ENCODE measurements at places on chromosomes 6 and 20.

DNA sequence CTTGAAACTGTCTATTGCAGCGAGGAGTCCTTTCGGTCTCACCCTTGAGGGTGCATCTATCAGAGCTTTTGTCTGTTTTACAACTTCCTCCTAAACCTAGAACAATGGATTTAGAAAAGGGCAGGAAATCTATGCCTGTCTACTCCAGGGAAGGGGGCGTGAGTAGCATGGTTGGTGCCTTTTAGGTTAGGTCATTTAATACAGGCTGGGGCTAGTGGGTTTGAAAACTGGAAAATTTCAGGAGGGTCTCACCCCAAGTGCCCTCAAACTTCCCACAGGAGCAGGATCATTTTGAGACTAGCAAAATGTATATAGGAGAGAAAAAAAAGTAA, 33.5 kb upstream of the BMP6 start:
- no peak for DNase-seq

GRCh38 chr6:24099181-24099580, 26.8 kb upstream of the NRSN1 start:
- no peak for DNase-seq

DNA sequence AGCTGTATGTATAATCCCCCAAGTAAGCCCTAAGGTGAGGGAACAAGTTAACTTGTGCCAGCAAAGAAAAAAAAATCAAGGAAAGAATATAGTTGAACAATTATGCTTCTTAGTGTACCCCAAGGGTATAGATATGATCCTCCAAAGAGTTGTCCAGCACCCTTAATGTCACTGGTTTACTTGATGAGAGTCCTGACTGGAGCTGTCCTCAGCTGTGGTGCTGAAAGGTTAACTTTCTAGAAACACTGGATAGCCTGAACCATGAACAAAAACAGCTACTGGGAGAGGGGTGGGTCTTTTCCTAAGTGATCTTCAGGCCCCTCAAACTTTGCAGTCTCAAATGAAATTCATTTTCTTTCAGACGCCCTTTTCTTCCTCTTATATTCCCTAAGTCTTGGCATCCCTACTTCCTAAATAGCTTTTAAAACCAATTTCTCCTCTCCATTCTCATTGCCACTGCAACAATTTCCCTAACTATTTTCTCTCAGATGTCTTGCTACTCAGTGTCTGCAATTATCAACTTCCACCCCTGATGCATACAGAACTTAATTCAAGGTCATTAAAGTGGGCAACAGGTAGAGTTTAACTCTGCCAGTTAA, 83.5 kb upstream of the PROKR2 start:
- no peak for DNase-seq

- DNase-seq = peak; percentile 12
Measured at GRCh38 chr6:136823128-136823660, 802 bp downstream of the PEX7 start.

DNA sequence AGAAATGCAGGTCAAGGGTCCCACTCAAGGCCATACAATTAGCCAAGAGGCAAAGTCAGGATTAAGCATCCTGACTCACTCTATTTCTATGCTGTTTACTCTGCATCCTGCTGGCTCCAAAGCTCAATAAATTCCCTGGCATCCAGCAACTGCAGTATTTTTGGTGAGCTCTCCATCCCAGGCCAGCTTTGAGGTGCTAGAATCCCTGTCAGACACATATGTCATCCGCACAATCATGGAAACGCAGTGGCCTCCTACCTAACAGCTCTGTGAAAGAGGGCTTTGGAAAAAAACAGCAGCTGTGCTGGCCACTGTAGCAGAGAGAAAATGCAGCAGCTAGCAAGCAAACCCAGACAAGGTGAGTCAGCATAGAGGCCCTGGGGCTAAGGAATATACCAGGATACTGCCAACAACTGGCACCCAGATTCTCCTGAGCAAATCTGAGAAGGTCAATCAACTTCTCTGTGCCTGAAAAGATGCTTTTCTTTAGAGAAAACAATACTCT, 58.4 kb downstream of the ANKEF1 start:
- DNase-seq = no peak

DNA sequence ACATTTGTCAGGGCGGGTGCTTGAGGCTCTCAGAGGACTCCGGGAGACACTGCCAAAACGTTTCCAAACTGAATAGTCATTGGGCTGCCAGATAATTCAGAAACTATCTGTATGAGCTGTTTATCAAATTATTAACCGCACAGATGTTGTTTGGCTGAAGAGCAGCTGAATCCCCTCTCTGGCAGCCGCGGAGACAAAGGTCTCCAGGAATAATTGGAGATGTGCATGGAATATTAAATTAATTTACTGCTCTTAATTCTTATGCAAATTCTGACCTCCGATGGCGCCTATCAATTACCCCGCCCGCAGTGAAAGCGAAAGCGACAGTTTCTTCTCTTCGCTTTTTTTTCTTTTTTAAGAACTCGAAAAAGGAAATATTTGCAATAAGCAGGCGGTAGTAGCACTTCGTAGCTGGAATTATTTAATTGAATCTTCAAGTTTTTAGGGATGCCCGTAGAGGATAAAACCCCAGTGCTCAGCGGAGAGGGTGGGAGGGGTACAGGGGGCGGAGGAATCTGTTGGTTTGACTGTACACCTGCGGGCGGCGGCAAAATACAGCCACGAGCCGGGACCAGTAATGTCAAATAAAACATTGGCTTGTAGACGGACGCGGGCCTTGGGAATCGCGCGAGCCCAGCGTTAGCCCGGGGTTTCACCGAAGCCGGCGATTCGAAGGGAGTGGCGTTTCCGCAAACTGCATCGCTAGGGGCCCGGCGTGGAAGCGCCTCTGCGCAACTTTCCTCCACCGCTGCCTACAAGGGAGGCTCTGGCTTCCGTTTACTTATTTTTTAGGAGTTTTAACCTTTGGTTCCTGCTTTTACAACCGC, 6.2 kb downstream of the LINC00237 start:
- peak; percentile 58 for DNase-seq

DNA sequence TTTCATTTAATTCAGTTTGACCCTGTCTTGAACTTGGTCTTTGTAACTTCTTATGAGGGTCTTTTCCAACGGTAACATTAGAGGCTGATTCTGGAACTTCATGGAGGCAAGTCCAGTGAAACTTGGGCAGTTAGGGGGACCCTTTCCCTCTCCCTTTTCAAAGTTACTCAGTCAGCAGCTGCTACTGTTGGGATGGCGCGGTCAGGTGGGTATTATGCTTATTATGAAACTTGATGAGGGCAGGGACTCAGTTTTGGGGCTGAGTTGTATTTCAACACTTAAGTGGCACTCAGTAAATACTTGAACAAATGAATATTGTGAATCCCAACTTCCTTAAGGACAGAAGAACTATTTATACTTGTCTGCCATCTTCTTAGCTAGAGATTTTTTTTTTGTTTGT, 20.8 kb downstream of the TOP1 start:
- DNase-seq = no peak

DNA sequence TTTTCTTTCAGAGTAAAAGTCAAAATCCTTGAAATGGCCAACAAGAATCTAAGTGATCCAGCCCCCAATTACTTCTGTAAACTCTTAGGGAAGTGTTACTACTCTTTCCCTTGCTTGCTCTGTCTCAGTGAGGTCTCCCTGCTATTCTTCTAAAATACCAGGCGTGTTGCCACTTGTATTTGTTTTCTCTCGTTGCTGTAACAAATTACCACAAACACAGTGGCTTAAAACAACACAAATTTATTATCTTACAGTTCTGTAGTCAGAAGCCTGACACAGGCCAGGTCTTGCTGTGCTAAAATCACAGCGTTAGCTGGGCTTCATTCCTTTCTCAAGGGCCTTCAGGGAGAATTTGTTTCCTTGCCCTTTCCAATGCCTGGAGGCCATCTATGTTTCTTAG, 59.9 kb downstream of the HECA start:
- no peak for DNase-seq

DNA sequence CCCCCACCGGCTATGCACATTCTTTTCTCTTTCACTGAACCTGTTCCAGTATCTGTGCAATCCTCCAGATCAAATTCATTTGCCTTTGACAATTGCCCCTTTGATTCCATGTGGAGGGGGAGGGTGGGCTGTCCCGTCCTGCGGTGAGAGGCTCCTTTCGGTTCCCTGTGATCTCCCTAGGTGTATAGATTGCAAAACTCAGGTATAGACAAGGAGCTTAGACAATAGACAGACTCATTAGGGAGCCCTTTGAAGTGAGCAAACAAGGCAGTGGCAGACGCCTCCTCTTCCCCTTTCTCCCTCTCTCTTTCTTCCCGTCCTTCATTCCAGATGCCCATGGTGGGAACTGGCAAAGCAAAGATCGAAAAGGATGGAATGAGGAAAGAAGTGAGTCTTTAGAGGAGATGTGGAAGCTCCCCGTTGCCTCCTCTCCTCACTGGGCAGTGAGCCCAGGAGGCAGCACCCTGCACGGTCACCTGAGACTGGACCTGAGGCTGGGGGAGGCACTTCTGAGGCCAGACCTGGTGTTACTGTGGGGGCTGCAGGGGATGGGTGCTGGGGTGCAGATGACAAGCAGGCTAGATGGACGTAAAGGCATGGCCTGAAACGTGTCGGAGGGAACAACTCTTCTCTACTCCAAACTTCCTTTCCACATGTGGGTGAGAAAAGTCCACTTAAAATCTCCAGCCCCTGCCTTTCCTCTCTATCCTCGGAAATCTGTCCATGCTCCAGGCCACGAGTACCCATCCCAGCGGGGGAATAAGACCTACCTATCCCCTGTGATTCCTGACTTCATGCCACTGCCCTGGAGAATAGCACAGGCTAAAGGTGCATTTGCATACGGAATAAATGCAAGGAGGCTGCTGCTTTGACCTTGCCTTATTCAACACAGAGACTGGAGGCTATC, 256.6 kb upstream of the FOXQ1 start:
- no peak for DNase-seq

- DNase-seq = no peak
Measured at GRCh38 chr6:55584654-55585354, 5.8 kb upstream of the HMGCLL1 start.

GRCh38 chr6:131013495-131013894, 49.5 kb downstream of the EPB41L2 start:
- DNase-seq = no peak

- no peak for DNase-seq
Measured at GRCh38 chr20:20317195-20317594, 50.7 kb upstream of the INSM1 start.

- DNase-seq = no peak
Measured at GRCh38 chr6:42173101-42173500, at the start of gene GUCA1A. Gene GUCA1A (plus strand): TSS chr6:42173364. CDS start chr6:42173614, 250 bp downstream.

GRCh38 chr20:21632031-21632734, 73.3 kb upstream of the PAX1 start:
- no peak for DNase-seq

DNA sequence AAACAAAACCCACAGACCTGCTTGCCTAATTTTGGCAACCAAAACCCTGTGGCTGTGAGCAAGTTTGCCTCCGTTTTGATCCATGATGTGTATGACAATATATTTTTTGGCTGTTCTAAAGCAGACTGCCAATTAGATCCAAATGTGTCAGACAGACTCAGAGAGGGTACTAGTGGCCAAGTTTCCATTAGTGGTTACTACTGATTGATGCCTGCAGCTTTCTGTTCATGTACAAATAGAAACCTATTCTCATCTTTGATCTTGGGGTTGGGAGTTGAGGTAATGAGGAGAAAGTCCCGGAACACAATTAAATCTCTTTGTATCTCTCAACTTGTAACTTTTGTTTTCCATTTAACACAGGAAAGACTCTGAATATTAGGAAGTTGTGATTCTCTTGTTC, 100.9 kb downstream of the RNF144B start:
- no peak for DNase-seq

- DNase-seq = no peak
Measured at GRCh38 chr6:8506126-8506525, 70.8 kb upstream of the SLC35B3 start.

GRCh38 chr6:137846274-137846673, 20.8 kb upstream of the TNFAIP3 start:
- no peak for DNase-seq

- DNase-seq = no peak
Measured at GRCh38 chr6:138331984-138332383, 45.7 kb upstream of the SMIM28 start.
